Astrocyte of the hippocampus (primary cell): ENCODE measurements at places on chromosomes 16 and 17.
A peak's percentile ranks its signal among the peaks of the same experiment; 100 is the strongest.

DNA sequence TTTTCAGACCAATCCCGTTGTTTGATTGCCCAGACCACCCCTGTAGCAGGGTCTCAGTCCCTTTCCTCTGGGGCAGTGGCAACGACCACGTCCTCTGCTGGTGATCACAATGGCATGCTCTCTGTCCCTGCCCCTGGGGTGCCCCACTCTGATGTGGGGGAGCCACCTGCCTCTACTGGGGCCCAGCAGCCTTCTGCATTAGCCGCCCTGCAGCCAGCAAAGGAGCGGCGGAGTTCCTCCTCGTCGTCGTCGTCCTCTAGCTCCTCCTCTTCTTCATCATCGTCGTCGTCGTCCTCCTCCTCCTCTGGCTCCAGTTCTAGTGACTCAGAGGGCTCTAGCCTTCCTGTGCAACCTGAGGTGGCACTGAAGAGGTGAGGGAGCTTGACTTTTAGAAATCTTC, 9.2 kb downstream of the ELOB start:
- no peak for DNase-seq

- no peak for DNase-seq
Observed at GRCh38 chr16:30472328-30472942, at the start of gene ITGAL. Gene ITGAL (plus strand): TSS chr16:30472742. CDS start chr16:30472838, 96 bp downstream.

- peak; percentile 80 for DNase-seq
Observed at GRCh38 chr17:80866050-80866793, 125.4 kb upstream of the CHMP6 start.

DNA sequence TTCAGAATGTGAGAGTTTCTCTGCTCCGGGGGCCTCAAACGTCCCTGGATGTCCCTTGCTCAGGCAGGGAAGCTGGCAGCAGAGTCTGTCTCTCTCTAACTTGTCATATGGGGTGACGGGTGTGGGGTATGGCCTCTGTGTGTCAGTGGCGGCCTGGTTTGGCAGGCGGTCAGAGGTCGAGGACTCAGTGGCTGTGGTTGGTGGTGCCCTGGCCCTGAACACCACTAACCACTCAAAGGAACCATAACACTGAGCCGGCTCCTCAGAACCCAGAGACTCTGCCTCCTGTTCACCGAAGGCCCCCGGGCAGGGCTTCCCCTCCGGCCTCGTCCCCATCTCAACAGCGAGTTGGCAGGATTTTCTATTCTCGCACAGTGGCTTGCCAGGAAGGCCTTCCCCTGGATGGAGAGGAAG, 677 bp downstream of the P2RX1 start:
- no peak for DNase-seq

- DNase-seq = peak; percentile 91
Observed at GRCh38 chr16:66357523-66357928, 9.0 kb upstream of the CDH5 start.

DNA sequence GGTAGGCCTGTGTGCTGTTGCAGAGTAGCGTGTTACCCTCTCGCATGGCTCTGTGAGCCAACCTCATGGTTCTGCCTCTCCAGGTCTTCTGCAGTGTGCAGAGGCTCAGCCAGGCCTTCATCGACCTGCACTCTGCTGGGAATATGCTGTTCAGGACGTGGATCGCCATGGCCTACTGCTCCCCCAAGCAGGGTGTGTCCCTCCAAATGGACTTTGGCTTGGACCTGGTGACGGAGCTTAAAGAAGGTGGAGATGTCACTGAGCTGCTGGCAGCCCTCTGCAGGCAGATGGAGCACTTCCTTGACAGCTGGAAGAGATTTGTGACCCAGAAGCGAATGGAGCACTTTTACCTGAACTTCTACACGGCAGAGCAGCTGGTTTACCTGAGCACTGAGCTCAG, 75.8 kb upstream of the ENDOV start:
- DNase-seq = no peak

- no peak for DNase-seq
Observed at GRCh38 chr17:29451121-29451742, 61.1 kb downstream of the TAOK1 start.

DNA sequence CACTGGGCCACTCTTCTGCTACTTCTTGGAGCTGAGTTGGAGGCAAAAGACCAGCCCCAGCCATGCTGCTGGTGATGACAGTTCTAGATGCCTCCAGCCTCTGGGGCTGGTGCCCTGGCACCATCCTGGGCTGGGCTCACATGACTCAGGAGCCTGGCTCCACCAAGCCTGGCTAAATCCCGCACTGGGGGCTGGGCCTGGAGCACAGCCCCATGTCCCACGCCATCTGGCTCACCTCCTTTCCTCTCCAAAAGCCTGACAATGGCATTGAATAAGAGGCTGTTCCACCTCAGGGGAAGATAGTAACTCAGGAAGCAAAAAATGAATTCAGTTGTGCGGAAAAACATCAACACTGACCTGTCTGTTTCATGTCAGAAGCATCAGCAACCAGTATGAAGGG, 45.1 kb upstream of the MTSS2 start:
- no peak for DNase-seq

DNA sequence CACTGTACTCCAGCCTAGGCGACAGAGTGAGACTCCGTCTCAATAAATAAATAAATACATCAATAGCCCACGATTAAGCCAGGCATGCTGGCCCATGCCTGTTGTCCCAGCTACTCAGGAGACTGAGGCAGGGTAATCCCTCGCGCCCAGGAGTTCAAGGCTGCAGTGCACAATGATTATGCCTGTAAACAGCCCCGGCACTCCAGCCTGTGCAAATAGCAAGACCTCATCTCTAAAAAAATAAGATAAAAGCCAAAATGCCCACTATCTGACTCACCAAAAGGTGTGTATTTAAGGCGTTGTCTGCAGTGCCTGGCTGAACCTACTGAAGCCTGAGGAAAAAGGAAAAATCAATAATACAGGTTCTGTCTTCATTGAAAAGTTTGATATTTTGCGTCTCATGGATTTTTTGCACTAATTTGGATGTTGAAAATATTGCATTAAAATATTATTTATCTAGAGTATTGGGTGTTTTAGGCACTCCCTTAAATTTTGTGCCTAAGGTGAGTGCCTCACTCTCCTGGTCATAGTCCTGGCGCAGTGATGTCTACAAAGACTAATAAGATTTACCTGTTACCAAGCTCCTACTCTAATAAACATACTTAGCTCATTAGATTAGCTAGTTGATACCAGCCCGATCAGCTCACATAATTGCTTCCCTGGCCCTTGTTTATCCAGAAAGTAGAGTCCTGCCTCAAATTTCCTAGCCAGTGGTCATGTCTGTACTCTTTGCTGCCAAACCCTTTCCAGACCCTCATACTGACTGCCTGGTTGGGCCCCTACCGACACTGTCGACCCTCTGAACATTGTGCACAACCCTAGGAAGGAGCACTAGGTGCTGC, 24.7 kb upstream of the TOB1 start:
- no peak for DNase-seq

DNA sequence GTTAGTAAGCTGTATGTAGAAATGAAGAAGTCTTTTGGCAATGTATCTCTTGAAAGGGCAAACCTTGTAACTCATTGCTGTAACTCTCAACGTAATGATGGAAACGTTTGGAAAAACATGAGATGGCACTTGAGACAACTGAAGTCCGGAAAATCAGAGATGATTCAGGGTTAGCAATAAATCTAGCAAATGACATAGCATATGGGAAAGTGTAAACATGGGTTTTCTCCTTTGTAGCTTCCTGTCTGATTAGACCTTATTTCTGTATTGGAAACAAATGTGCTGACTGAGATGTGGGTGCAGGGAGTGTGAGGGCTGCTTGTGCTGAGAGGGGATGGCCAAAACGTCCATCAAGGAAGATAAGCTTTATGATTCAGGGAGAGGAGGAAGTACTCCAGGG, 110.7 kb upstream of the FAM20A start:
- DNase-seq = no peak

DNA sequence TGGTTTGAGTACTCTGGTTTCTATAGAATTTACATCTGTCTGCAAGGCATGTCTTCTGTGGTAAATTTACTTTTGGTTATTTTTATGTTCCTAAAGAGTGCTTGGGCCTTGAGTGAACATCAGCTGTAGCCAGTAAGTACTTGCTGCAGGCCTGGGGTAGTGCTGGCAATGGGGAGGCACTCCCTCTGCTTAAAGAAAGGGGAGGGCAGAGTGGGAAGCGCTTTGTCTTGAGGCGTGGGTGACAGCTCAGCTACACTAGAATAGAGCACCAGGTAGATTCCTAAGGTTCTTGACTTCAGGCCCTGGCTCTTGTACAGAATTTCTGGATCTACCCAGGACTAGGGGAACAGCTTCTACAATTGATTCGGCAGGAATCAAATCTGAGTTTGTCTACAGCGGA, 50.6 kb downstream of the MPHOSPH6 start:
- no peak for DNase-seq

DNA sequence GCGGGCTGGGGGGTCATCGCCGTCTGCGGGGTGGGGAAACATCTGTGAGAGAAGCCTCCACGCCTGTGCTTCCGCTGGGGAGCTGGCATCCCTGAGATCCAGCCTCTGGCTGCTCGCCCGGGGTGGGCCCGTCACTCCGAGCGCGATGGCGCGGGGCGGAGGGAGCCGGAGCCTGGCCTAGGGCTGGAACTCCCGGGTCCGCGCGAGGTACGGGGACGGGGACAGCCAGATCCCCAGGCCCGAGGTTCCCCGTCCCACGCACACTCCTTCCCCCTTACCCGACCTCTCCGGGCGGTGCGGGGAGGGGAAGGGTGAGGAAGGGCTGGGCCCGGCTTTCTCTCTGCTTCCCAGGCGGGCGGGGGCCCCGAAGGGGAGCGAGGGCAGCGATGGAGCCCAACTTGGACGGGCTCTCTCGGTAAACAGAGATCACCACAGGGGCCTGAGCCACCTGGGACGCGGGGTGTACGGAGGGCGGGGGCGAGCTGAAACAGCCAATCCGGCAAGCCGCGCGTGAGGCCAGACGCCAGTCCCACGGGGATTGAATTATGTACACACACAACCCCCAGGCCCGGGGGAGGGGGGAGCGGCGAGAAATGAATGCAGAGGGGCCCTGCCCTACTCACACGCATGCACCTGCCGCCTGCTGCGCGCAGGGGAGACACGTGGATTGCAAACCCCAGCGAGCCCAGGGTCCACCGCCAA, at the start of gene SLC16A11:
Gene SLC16A11 (minus strand): TSS at position 596 of the 702 bp plus-strand sequence. CDS start 579 bp downstream, at position 17.
- peak; percentile 54 for DNase-seq

DNA sequence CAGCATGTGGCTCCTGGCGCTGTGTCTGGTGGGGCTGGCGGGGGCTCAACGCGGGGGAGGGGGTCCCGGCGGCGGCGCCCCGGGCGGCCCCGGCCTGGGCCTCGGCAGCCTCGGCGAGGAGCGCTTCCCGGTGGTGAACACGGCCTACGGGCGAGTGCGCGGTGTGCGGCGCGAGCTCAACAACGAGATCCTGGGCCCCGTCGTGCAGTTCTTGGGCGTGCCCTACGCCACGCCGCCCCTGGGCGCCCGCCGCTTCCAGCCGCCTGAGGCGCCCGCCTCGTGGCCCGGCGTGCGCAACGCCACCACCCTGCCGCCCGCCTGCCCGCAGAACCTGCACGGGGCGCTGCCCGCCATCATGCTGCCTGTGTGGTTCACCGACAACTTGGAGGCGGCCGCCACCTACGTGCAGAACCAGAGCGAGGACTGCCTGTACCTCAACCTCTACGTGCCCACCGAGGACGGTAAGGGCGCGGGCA, 645 bp downstream of the NLGN2 start:
- DNase-seq = no peak

- no peak for DNase-seq
Observed at GRCh38 chr17:79746889-79747507, 16.3 kb downstream of the ENPP7 start.

DNA sequence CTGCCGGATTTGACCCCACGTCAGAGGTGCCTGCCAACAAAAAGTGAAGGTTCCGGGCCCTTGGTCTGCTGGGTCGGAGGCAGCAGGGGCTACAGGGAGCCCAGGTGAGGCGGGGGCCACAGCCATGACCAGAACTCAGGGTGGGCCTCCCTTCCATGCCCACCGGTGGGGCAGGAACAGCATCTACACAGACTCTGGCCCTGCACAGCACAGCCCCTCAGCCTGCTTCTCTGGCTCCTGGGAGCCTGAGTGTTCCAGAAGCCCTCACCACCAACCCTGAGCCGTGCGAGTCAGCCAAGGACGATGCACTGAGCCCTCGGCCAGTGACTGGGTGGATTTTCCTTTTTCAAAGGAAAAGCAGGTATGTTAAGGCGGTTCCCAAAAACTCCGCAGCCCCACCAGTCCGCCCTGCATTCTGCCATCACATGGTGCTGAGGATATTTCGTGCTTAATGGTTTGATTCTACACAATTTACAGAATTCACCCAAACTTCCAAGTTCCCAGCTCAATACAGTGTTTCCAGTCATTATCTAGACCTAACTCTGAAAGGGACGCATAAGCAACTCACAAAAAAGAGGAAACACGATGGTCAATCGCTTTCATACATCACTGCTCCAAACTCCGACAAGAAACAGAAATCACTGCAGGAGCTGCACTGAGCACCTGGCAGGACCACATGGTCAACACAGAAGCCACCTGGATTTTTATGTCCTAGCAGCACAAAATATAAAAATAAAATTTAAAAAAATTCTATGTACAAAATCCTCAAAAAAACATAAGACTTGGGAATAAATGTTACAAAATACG, 19.4 kb upstream of the C16orf95 start:
- no peak for DNase-seq

DNA sequence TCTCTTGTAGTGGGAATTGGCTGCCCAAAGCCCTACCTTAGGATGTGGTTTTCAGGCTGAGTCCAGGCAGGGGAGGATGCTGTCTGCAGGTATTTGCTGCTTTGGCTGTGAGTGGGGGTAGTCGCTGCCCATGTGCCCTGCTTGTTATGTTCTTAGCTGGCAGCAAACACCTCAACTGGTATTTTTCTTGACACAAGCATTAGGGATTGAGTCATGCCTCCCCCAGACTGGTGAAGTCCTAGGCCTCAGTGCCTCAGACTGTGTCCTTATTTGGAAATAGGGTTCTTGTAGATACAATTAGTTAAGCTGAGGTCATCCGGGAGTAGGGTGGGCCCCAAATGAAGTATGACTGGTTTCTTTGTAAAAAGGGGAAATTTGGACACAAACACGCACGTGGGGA, 808.3 kb upstream of the EEF2KMT start:
- DNase-seq = peak; percentile 81

DNA sequence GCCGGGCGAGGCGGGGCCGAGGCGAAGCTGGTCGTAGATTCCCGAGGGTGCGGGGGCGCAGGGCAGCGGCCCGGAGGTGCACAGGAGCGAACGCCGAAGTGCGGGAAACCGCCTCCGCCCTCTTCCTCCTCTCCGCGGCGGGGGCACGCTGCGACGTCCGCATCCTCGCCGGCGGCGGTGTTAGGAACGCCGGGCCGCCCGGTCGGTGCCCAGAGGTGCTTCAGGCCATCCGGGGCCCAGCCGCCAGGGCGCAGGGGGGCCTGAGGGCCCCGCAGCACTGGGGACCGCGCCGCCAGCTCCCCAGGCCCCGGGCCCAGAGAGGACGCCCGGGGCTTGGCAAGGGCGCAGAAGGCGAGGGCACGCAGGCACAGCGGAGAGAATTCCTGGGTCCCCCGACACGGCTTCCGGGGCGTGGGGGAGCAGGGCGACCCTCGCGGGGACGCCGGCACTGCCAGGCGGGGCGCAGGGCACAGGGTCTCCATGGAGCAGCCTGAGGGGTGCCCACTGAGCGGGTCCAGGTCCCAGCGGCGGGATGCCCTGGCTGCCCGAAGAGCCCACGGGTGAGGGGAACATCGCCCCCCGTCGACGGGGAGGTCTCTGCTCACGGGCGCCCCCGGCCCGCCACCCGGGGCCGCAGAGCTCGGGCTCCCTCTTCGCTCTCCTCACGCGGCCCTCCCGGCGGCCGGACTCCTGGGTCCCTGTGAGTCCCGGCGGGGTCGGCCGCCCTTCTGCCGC, 576 bp downstream of the EPOP start:
- no peak for DNase-seq
